ENCODE measurements at places on chromosomes 6 and 20.
A peak's percentile ranks its signal among the peaks of the same experiment; 100 is the strongest.

- DNase-seq, result no peak
Measured at GRCh38 chr20:35849706-35850105, 77.9 kb downstream of the PHF20 start.

DNA sequence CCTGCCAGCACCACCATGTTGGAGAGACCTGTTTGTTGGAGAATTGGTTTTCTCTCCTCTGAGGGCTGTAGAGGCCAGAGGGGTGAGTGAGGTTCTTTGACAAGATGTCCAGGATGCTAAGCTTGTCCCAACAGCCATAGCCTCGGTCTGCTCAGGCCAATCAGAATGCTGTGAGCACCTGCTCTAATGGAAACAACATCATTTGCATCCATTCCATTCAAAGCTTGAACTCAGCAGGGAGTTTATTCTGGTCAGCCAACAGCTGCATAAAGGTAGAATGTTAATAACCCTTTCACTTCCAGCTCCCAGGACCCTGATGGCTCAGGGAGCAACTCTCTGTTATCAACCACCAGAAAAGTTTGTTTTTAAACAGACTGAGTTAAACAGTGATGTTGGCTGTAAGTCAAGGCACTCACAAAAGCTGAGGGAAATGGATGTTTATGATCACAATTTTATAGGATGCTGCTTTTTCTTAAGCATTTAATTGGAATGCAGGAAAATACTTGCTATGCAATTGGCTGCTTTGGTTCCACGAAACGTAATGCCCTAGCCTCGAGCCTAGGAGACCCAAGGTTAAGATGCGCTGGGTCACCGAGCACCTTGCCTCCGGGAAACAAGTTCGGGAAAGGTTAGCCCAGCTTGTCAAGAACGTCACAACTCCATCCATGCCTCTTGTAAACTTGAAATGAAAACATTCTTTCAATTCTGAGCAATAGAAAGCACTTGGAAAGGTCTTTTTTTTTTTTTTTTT, 155.2 kb downstream of the NFATC2 start:
- DNase-seq, result no peak

DNA sequence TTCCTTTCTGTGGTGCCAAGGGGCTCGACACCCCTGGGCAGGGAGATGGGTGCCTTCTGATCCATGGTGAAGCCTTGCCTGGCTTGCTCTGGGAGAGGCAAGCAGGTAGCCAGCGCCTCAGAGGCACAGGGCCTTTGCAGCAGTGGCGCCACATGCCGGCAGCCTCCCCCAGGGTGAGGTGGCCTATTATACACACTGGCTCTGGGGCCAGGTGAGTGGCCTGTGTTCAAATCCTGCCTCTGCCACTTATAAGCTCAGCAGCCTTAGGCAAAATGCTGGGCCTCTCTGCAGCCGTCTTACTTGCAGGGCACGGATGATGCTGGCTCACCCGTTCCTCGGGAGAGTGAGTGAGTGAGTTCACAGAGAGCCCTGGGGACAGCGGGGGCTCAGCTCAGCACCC, 176.9 kb downstream of the TFAP2C start:
- no peak for DNase-seq

- no peak for DNase-seq
Measured at GRCh38 chr6:134508862-134509498, 191.1 kb upstream of the SGK1 start.

DNA sequence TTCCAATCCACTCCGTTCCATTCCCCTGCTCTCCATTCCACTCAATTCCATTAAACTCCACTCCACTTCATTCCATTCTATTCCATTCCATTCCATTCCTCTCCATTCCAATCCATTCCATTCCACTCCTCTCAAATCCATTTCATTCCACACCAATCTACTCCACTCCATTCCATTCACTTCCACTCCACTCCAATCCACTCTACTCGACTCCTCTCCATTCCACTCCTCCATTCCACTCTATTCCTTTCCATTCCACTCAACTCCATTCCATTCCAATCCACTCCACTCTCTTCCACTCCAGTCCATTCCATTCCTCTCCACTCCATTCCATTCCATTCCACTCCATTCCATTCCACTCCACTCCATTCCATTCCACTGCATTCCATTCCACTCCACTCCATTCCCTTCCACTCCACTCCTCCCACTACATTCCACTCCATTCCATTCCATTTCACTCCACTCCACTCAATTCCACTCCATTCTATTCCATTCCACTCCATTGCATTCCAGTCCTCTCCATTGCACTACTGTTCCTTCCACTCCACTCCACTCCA, 22.6 kb upstream of the DEFB125 start:
- DNase-seq, result no peak

DNA sequence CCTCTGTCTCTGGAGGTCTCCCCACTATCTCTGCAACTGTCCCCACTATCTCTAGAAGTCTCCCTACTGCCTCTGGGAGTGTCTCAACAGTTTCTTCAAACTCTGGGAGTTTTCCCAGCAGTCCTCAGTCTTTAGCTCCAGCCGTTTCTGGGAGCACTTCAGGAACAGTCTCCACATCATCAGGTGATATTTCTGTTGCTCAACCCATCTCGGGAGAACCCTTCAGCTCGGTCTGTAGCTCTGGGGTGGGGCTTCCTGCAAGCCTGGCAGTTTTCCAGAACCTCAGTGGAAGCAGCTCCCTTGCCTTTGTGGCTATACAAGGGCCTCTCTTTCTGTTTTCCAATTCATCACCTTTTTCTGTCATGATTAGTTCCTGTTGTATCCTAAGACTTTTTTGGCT, 3.0 kb upstream of the SFTA2 start:
- DNase-seq, result peak; percentile 37

DNA sequence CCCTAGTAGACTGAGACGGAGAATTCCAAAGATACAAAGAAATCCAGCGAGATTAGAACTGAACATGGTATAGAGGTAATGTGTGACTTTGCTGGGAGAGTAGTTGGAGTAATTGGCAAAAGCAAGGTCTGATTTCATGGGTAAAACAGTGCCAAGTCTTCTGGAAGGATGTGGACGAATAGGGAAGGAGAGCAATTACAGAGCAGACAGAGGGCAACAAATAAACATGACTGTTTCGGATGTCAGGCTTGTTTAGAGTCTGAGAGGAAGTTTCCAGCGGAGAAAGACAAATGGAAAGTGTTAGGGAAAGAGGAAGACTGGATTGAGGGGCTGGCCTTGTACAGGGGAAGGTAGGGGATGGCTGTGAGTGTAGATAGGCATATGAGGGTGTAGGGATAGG, 282.2 kb upstream of the PRND start:
- DNase-seq, result no peak

GRCh38 chr6:121748376-121748775, 312.9 kb downstream of the GJA1 start:
- peak; percentile 43 for DNase-seq

- DNase-seq, result no peak
Measured at GRCh38 chr6:100382767-100383195, 81.9 kb downstream of the SIM1 start.

- DNase-seq, result peak; percentile 3
Measured at GRCh38 chr6:102766963-102767362, 1373.5 kb downstream of the GRIK2 start.

- no peak for DNase-seq
Measured at GRCh38 chr6:1729133-1729749, 119.5 kb downstream of the FOXC1 start.

GRCh38 chr6:42304053-42304712, 86.5 kb upstream of the MRPS10 start:
- DNase-seq, result peak; percentile 68

DNA sequence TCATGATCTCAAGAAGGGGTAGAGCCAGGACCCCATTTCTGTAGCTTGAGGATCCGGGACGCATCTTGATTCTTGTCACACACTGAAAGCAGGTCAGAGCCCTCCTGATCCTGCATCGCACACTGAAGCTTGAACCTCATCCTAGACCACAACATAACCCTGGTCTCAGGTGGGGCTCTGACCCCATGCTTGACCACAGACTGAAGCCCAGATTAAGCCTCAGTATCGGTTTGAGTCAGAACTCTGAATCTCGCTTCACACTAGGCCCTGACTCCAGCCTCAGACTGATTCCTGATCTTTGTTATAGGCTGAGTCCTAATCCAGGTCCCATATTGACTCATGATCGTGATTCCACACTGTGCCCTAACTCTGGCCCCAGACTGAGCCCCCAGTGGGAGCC, 8.5 kb upstream of the RSPO4 start:
- no peak for DNase-seq

- no peak for DNase-seq
Measured at GRCh38 chr6:164741938-164742451, 567.4 kb downstream of the C6orf118 start.

DNA sequence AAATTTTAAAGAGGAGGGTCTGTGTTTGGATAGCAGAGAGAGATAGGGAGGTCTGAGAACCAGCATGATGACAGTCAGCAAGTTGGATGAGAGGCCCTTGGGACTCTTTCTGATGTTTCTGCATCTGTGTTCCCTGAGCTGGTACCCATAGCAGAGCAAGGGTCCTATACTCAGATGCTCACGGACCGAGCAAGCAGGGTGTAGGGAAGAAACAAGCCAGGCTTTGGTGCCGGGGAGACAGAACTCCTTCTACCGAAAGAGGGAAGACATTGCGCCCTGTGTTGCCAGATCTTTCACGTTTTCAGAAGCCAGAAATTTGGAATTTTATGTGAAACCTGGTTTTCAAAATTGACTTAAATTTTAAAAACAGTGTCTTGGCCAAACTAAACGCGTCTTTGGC, 34.6 kb downstream of the NEDD9 start:
- no peak for DNase-seq

DNA sequence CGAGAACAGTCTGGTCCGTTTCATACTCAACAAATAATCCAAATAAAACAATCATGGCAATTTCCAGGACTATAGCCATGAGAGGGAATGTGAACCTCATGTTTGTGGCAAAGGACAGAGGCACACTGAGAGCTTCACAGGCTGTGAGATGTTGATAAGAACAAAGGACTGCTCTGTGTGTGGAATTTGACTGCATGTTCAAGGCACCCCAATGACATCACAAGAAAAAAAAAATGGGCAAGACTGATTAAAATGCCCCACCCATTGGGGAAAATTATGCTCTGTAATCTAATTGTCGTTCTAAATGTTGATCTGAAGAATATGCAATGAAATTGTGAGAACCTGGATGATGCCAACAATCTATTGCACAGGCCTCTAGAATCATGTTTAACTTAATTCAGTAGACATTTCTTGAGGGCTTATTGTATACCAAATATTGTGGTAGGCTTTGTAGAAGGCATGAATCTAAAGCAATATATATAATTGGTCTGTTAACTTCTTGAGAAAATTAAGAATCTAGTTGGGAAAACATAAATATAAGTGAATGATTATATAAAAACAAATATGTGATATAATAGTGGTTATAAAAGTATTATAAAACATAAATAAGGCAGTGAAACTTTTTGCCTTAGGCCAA, at the start of gene RHAG:
RHAG (minus strand) TSS at position 127 of the 637 bp plus-strand sequence; CDS start at position 100, 27 bp downstream.
- DNase-seq, result no peak

GRCh38 chr6:44309092-44309491, 4.1 kb downstream of the AARS2 start:
- no peak for DNase-seq

- peak; percentile 26 for DNase-seq
Measured at GRCh38 chr6:139349464-139350020, 24.9 kb downstream of the CITED2 start.

DNA sequence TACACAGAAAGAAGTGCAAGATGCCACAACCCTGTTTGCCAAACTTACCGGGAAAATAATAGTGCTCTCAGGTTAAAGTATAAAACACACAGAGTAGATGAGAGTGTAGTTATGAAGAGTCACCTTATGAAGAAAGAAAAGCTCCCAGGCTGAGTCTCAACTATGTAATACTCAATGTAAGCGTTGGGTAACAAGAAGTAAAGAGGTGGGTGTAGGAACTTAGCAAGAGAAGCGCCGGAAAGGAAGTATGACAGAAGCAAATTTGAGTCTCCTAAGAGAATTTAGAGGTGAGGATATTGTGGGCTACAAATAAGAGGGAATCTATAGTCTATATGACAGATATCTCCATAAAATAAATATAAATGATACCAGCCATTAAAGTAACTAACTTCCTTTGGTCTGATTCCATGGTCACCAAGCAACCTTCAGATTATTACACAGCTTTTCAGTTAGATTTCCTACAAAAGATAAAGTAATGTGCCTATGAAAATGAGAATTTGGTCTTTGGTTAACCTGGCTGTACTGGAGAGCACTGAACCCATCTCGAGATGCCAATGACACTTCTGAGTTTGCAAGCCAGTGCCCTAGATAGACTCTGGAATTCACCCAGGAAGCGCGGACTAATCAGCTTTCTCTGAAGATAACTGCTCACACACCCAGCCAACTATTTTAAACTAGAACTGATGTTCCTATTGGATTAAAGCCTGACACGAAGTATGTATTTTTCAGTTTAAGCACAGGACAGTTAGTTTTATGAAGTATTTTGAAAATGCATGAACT, 1.8 kb downstream of the TUBE1 start:
- DNase-seq, result no peak
